Cerebellar nuclear complex (tissue), 1 donor: ENCODE measurements at places on chromosomes 1 and 21.

- no peak for DNase-seq
These were observed 1.5 kb downstream of the PIGC start for GRCh38 chr1:172442404-172442803.

GRCh38 chr1:38915352-38915948, 26.2 kb downstream of the RHBDL2 start:
- no peak for DNase-seq

DNA sequence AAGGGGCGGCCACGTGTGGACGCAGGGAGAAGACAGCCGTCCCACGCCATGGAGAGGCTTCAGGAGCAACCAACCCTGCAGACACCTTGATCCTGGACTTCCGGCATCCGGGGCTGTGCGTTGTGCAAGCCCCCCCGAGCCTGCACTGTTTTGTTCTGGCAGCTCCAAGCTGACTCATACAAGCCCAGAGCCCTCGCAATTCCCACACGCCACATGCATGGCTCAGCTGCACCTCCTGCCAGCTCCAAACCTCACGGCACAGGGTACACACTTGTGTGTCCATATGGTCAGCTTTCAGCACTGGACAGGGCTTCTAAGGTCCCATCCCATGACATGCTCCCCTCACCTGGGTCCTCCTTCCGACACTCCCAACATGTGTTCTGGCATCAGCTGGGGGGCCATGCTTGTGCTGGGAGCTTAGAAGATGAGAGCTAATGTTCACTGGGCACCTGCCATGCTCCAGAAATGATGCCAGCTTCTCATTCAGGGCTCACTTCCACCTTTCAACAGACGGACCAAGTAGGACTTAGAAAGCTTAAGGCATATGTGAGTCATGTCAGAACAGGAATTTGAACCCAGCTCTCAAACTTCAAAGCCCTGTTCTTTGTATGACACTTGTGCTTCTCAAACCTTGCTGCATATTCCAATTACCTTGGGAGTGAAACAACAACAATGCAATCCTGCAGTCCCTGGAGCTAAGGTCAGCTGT, 137.3 kb downstream of the PGBD5 start:
- no peak for DNase-seq

DNA sequence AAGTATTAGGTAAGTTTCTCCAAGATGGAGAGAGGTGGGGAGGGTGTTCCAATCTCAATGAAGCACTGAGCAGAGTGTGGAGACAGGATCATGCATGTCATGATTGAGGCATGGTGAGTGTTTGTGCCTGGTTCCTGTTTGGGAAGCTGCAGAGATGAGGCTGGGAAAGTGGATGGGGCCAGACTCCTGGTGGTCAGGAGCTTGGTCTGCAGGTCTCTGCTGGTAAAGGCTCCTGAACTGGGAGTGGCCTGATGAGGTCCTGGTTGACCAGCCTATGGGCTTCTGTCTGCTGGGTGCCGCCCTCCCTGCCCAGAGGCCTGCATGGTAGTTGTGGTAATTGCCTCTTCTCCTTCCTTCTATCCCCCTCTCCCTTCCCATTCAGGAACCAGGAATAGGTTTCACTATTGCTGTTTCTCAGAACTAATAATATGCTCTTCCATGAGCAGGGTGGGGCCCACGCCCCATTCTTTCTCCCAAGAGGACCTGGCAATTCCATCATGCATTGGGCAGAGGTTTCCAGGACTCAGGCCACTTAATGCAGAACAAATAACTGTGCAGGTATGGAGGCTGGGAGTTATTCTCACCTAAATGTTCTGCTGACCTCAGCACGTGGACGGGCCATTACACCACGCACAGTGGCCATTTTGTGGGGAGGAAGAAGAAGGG, 24.5 kb downstream of the PROK1 start:
- DNase-seq: no peak

- DNase-seq: no peak
These were observed 27.8 kb upstream of the SLC26A9 start for GRCh38 chr1:205971082-205971481.

DNA sequence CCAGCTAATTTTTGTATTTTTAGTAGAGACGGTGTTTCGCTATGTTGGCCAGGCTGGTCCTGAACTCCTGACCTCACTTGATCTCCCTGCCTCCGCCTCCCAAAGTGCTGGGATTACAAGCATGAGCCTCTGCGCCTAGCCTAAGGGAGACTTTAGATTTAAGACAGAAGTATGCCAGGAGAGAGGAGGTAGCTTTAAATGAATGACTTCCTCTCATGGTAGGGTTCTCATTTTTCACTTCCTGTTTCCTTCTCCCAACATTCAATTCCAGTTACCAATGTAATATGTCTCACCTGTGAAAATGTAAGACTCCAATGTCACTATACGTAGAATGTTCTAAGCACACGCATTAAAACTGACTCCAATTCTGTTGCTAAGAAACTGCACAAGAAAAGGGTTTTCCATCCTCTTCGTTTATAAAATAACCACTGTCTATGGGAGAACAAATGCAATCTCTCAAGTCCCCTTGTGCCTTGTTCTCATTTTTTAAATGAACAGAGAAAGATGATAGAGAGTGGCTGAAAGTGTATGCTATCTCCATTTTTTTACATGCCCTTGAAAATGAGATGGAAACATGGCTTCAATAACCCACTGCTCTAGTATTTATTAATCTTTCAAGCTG, 140.0 kb downstream of the SLC45A1 start:
- DNase-seq: no peak

DNA sequence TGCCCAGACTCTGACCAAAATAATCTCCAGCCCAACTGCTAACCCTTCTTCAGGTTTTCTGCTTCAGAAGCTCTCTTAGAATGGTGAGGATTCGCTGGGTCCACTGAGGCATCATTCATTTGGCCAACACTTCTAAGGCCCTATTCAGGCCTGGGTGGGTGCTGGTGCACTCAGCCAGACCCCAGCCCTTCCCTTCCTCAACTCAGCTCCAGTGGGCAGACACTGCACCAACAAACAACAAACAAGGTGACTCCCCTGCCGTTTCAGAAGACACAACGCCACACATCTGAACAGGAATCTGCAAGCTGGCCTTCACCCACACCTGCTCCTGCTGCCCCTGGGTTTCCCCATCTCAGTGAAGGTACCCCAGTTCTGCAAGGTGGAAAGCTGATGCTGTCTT, 6.0 kb downstream of the HEYL start:
- DNase-seq: no peak

- no peak for DNase-seq
These were observed 3.9 kb upstream of the CD58 start for GRCh38 chr1:116574581-116575291.

- DNase-seq: no peak
These were observed 40.3 kb downstream of the TP73 start for GRCh38 chr1:3692598-3692997.

- DNase-seq: no peak
These were observed 34.5 kb upstream of the TRABD2B start for GRCh38 chr1:48031676-48032075.

DNA sequence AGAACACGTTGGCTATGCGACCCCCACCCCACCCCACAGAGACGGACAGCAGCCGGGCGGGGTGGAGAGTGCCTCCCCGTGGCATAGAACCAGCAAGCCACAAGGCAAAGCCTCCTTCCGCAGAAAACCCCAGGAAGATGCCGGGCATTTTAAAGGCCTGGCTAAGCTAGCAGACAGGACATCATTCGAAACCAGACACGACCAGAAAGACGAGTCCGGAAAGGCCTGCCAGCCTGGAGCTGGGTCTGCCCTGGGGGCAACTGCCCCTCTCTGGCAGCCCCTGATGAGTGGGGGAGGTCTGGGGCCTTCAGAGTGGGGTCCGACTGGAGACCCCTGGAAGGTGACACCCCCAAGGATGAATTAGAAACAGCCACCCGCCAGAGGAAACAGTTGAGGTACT, 8.5 kb downstream of the FTCD start:
- no peak for DNase-seq

DNA sequence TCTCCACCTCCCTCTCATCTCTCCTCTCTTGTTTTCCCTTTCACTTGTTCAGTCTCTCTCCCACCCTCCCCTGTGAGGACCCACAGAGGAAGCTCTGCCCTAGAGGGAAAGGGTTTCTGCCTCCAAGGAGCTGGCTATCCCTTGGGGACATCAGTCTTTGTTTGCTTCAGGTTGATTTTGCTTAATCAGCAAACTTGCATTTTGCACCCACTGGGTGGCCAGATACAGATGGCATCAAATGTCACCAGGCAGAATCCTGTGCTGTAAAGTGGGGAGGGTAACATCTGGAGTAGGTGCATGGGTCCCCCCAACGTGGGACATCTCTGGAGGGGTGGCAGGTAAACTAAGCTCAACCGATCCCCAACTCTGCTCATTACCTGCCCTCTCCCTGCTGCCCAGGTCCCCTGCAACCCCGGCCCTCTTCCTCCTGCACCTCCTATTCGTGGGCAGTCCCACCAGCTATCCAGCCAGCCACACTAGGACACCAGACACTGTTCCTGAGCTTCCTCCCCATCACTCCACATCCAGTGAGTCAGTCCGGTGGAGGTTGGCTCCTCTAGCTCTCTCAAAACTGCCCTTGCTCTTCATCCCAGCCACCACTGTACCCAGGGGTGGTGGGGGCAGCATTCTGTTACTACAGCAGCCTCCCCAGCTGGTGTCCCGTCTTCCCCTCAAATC, 123.3 kb downstream of the KCNN3 start:
- DNase-seq: no peak

DNA sequence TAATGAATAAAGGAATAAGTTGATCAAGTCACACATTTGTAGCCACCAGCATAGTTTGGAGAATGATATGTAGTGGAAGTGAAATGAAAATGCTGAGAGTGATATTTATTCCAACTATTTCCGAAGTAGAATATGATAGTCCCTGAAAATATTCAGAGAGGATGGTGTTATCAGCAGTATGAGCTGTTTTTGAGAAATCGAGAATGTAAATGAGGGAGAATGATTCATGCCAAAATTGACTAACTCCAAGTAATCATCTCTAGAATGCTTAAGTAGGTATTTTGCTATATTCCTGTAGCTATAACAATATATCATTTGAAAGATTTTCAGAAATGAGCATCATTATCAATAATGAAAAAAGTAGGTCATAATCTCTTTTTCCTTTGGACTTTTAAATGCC, 178.9 kb downstream of the PDE4B start:
- no peak for DNase-seq

GRCh38 chr1:227723474-227723873, 11.6 kb downstream of the JMJD4 start:
- DNase-seq: no peak

DNA sequence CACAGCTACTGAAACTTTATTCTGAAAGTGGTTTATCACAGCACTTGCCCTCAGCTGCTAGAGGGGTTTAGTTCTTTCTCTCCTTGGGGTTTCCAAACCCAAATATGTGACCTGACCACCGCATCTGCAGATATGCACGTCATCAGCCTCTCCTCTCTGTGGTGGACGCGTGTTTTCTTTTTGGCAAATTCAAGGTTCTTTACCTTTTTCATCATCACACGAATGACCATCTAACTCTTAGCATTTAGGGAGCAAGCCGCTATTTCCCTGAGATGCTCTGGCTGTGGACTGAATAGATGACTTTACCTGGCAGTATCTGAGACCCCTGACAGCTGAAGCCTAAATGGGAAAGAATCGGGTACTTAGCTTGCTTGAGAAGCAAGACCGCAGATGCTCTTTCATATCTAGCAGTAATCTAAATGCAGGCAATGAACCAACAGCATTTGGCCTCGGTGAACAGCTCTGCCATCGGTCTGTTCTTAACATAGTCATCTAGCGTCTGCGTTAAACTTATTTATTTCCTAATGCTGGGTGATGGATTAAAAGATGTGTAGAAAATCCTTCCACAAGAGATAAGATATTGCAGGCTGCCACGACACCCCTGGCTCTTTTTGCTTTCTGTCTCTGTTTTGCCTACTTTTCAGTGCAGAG, 463.4 kb downstream of the CAMTA1 start:
- no peak for DNase-seq

- DNase-seq: no peak
These were observed 81.4 kb downstream of the TGFBR3 start for GRCh38 chr1:91804546-91805023.
